Naive thymus-derived CD8-positive, alpha-beta T cell (primary cell): ENCODE measurements at places on chromosomes 2 and 18.

DNA sequence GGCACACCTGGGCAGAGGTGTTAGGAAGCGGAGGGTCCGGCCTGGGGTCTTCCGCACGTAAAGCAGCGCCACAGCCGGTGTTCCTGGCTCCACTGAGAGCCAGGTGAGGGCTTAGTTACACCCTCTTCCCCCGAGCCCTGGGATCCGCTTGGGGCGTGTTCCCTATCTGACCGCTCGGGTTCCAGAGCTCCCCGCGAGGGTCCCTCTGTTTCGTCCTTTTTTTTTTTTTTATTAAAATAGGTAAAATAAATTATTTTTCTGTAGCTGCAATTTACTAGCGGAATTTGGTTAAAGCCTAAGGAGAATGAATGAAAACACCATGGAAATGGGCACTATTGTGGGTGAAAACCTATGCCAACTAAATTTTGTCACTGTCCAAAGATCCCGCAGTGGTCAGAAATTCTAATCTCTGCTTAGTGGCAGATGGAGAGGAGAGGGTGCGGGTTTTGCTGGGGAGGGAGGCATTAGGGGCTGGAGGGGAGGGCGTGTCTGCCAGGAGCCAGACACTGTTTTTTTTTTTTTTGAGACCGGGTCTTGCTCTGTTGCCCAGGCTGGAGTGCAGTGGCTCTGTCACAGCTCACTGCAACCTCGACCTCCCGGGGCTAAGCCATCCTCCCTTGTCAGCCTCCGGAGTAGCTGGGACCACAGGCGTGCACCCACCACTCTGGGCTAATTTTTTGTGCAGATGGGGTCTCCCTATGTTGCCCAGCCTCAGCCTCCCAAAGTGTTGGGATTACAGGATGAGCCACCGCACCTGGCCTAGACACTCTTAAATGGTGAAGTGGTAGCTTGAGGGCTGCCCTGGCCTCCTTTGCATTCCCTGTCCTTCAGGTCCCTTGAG is 834 bp downstream of the PDCL3 start:
- peaks cover 41% of the 10 kb centered on the region for H3K4me1 ChIP-seq
- H3K27ac ChIP-seq = peak overlapping the region; percentile 87
- peaks cover 11% of the 10 kb centered on the region for H3K36me3 ChIP-seq
- peak overlapping the region; percentile 98 for H3K4me3 ChIP-seq

GRCh38 chr18:59631583-59632181 is 65.5 kb downstream of the CCBE1 start:
- H3K27ac ChIP-seq = no peak overlapping the region
- no peaks in the 10 kb centered on the region for H3K4me1 ChIP-seq
- no peak for DNase-seq
- no peaks in the 10 kb centered on the region for H3K36me3 ChIP-seq

- peak within 1 kb of the TSS; percentile 48 for H3K4me3 ChIP-seq
- H3K36me3 ChIP-seq = peaks cover 28% of the 10 kb centered on the region
- DNase-seq = no peak
- no peak within 1 kb of the TSS for H3K27ac ChIP-seq
These were observed at the start of gene MAPK4 for GRCh38 chr18:50559752-50560680. Gene MAPK4, plus strand, starts transcription at chr18:50560087. Its CDS starts 103,872 bp downstream, at chr18:50663959.

GRCh38 chr2:58138396-58139030 is 91.9 kb downstream of the VRK2 start:
- no peaks in the 10 kb centered on the region for H3K4me1 ChIP-seq
- H3K4me3 ChIP-seq = no peak overlapping the region
- DNase-seq = no peak
- H3K36me3 ChIP-seq = peaks cover 7% of the 10 kb centered on the region

DNA sequence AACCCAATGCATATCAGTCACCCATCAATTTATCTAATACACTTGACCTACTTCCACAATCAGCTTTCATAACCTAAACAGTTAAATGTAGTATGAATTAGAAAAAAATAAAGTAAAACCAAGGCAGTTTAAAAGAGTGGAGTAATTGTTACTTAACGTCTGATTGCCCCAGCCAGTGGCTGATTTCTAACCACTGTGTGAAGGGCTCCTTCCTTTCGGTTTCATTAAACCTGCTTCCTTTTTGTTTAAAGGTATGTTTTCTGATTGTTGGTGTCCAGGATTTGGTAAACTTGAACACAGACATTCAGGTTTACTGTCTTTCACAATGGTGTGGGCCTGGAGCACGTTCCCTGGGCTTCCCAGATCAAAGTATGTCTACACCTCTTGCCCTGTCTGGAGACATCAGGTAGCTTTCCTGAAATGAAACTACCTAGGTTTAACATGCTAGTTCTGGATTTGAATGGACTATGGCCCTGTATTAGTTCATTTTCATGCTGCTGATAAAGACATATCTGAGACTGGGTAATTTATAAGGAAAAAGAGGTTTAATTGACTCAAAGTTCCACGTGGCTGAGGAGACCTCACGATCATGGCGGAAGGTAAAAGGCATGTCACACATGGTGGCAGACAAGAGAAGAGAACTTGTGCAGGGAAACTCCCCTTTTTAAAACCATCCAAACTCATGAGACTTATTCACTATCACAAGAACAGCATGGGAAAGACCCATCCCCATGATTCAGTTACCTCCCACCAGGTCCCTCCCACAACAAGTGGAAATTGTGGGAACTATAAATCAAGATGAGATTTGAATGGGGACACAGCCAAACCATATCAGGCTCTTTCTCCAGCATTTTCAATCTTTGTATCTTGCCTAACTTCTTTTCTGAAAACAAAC is 605.2 kb upstream of the ID2 start:
- no peak overlapping the region for H3K4me3 ChIP-seq
- H3K36me3 ChIP-seq = peaks cover 15% of the 10 kb centered on the region
- no peaks in the 10 kb centered on the region for H3K27me3 ChIP-seq

GRCh38 chr2:177172034-177172880 is 40.3 kb upstream of the HNRNPA3 start:
- peaks cover 7% of the 10 kb centered on the region for H3K4me1 ChIP-seq
- no peak overlapping the region for H3K4me3 ChIP-seq
- H3K27me3 ChIP-seq = no peaks in the 10 kb centered on the region
- no peak for DNase-seq

- no peaks in the 10 kb centered on the region for H3K36me3 ChIP-seq
- no peak overlapping the region for H3K4me3 ChIP-seq
- H3K27me3 ChIP-seq = no peaks in the 10 kb centered on the region
- peaks cover 17% of the 10 kb centered on the region for H3K4me1 ChIP-seq
These were observed 23.1 kb downstream of the ANXA4 start for GRCh38 chr2:69765096-69765380.

DNA sequence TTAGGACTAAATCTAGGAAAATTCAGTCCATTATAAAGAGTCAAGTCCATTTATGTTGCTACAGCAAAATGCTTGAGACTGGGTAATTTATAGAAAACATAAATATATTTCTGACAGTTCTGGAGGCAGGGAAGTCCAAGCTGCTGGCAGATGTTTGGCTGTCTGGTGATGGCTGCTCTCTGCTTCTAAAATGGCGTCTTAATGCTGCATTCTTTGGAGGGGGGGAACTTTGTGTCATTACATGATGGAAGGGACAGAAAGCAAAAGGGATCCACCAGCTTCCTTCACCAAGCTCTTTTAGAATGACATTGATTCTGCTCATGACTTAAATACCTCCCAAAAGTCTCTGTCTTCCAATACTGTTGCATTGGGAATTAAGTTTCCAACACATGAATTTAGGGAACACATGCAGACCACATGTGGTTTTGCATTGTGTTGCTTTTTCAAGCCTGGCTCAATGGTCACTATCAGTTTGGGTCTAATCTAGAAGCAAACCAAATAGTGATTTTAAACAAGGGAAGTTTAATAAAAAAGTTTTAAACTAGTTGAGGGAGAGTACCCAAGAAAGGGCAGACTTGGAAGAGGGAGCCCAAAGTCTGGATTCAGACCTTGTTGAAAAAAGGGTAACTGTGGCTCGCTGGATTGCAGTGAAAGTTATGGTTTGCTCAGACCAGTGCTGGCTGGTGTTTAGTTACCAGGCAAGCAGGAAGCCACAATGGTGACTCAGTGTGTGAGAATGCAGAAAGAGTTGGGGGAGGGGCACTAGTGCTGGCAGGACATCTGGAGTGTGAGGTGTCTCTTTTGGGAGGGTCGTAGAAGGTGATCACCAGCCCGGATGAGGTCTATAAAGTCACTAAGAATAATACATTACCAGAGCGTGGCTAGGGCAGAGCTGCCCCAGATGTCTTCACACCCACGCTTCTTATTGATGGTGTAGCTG is 30.8 kb downstream of the C18orf54 start:
- H3K27me3 ChIP-seq = peaks cover 19% of the 10 kb centered on the region
- no peak overlapping the region for H3K4me3 ChIP-seq
- no peak overlapping the region for H3K27ac ChIP-seq
- H3K4me1 ChIP-seq = no peaks in the 10 kb centered on the region
- H3K36me3 ChIP-seq = no peaks in the 10 kb centered on the region

GRCh38 chr2:226849349-226849748 is 13.5 kb downstream of the RHBDD1 start:
- peaks cover 10% of the 10 kb centered on the region for H3K4me1 ChIP-seq
- H3K27me3 ChIP-seq = no peaks in the 10 kb centered on the region
- H3K27ac ChIP-seq = no peak overlapping the region
- H3K4me3 ChIP-seq = no peak overlapping the region
- H3K36me3 ChIP-seq = peaks cover 2% of the 10 kb centered on the region

GRCh38 chr18:52826994-52827393 is 487.0 kb downstream of the DCC start:
- H3K4me3 ChIP-seq = no peak overlapping the region
- H3K4me1 ChIP-seq = no peaks in the 10 kb centered on the region
- H3K27me3 ChIP-seq = no peaks in the 10 kb centered on the region
- H3K36me3 ChIP-seq = no peaks in the 10 kb centered on the region
- no peak overlapping the region for H3K27ac ChIP-seq
- no peak for DNase-seq

DNA sequence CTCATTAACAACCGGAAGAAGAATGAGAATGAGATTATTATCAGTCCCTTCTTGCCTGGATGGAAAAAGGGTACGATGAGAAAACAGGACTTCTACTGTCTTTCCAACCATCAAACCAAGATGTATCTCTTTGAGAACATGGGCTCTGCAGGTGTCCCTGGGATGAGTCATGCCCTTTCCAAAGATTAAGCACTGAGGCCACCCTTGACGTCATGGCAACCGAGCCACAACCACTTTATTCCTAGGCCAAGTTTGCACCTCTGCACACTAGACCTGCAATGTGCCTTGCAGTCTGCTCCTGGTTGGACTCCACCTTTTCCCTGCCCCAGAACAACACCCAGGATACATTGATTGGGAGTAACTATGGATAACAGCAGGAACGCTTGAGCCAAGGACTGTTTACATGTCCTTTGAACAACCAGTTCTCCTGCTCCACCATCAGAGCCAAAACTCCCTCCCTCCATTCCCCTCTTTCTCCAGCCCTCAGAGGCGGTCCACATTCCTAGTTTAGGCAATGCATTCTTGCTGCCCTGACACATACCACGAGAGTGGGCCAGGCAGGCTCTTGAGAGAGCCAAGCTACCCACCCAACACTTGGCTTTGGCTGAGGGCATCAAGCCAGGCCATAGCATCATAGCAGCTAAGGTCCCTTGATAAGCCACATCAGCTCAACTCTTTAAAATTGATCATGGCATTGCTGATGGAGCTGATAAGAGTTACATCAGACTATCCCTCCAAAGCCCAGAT is 310.7 kb downstream of the TNS1 start:
- peaks cover 2% of the 10 kb centered on the region for H3K36me3 ChIP-seq
- no peak for DNase-seq
- no peaks in the 10 kb centered on the region for H3K4me1 ChIP-seq
- H3K27me3 ChIP-seq = peaks cover 6% of the 10 kb centered on the region

DNA sequence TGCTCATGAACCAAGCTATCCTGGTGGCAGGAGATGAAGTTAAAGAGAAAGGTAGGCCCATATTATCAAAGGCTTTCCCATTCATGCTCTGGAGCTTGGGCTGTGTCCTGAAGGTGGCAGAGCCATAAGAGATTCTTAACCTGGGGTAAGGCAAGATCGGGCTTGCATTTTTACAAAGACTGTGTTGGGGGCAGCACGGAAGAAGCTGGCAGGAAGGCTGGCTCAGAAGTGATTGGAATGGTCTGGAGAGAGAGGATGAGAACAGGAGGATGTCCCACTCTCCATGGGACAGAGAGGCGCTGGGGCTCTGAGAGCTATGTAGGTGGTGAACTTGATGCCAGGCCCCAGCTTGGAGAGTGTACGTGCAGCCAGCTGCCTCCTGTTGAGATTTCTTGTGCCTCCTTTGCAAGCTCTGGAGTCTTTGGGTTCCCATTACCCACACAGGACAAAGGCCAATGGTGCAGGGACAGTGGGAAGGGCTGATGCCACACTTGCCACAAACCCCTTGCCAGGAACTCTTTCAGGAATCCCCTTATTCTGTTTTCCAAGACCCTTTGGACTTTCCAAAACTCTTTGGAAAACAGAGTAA is 40.6 kb upstream of the FZD5 start:
- H3K27ac ChIP-seq = no peak overlapping the region
- H3K27me3 ChIP-seq = no peaks in the 10 kb centered on the region
- no peaks in the 10 kb centered on the region for H3K36me3 ChIP-seq
- H3K4me3 ChIP-seq = no peak overlapping the region

GRCh38 chr2:240622531-240623235 is 2.6 kb upstream of the GPR35 start:
- H3K27ac ChIP-seq = peak overlapping the region; percentile 98
- DNase-seq = peak; percentile 67
- no peaks in the 10 kb centered on the region for H3K27me3 ChIP-seq
- H3K36me3 ChIP-seq = peaks cover 3% of the 10 kb centered on the region

GRCh38 chr18:56377231-56377630 is 261.2 kb downstream of the TXNL1 start:
- no peak for DNase-seq
- peaks cover 2% of the 10 kb centered on the region for H3K4me1 ChIP-seq
- H3K36me3 ChIP-seq = no peaks in the 10 kb centered on the region
- H3K27ac ChIP-seq = no peak overlapping the region
- no peak overlapping the region for H3K4me3 ChIP-seq
- H3K27me3 ChIP-seq = peaks cover 7% of the 10 kb centered on the region

DNA sequence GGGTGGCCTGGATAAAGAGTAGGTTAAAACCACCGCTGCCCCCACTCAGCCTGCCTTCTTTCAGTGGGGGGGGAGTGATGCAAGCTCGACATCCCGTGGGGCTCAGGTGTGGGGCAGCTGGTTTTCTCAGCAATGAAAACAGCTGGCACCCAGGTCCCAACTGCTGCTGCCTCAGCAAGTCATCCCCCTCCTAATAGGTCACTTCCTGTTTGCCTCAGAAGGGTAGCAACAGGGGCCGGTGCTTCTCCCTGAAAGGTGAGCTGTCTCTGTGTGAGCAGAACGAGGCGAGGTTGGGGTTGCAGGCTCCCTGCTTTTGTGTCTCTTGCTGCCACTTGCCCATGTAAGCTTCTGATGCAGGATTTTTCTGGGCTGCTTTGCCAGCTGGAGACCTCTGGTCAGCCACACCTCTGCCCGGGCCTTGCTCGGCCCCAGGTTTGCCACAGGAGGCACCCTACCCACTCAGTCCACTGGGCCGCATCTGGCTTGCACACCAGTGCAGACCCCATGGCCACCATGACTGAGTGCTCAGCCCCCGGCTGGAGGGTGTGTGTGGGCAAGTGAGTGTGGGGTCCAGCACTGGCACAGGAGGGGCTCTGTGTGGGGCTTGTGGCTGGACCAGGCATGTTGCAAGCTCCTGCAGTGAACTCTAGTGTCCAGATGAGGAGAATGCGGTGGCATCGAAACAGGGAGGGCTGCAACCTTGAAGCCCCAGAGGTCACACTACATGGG is 11.5 kb upstream of the ASB1 start:
- DNase-seq = peak; percentile 25
- H3K36me3 ChIP-seq = peaks cover 13% of the 10 kb centered on the region
- H3K27ac ChIP-seq = no peak overlapping the region
- H3K4me3 ChIP-seq = no peak overlapping the region
- no peaks in the 10 kb centered on the region for H3K27me3 ChIP-seq

- H3K4me1 ChIP-seq = no peaks in the 10 kb centered on the region
- no peaks in the 10 kb centered on the region for H3K27me3 ChIP-seq
- no peak overlapping the region for H3K4me3 ChIP-seq
- H3K36me3 ChIP-seq = peaks cover 2% of the 10 kb centered on the region
These were observed 132.9 kb downstream of the FAM161A start for GRCh38 chr2:61720911-61721310.
